ENCODE measurements at places on chromosomes 4 and X. TPM values are rescaled to one million over a fixed set of nuclear protein-coding genes. Genes with fewer than 3 reads are reported as not detected.

The MAGED4B gene
- total RNA-seq: 1.5 TPM

The NLRP2B gene
- not detected for total RNA-seq

The BGN gene
- 84.3 TPM for total RNA-seq

The ARMCX4 gene
- total RNA-seq: 5.3 TPM

The SERPINA7 gene
- not detected for total RNA-seq

The SH2D1A gene
- 0.30 TPM for total RNA-seq

The RPS6KA6 gene
- 0.41 TPM for total RNA-seq

The USP17L22 gene
- total RNA-seq: not detected

The CFAP99 gene
- not detected for total RNA-seq

The EXOC1 gene
- 20.3 TPM for total RNA-seq

The AADAT gene
- 2.2 TPM for total RNA-seq

GRCh38 chrX:8980756-8981155 is 53.2 kb downstream of the FAM9B start:
- no peak overlapping the region for H3K27ac ChIP-seq
- DNase-seq: no peak
- H3K4me3 ChIP-seq: no peak overlapping the region
- H3K27me3 ChIP-seq: no peaks in the 10 kb centered on the region

DNA sequence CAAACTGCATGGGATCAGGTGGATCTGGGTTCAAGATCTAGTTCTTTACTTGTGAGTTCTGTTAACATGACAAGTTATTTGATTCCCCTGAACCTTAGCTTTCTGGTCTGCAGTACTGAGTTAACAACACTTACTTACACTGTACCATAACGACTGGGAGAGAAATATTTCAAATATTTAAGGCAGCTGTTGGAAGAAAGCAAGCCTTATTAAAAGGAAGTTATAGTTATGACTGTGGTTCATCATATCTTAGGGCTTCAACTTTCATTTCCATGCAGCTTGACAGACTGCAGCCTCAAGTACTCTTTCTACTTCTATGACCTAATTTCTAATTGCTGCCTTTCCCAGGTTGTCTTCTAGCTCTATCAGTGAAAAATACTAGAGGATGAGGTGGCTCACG is 40.0 kb upstream of the PDGFRA start:
- H3K4me3 ChIP-seq: no peak overlapping the region
- H3K36me3 ChIP-seq: no peaks in the 10 kb centered on the region
- no peaks in the 10 kb centered on the region for H3K27me3 ChIP-seq
- peaks cover 9% of the 10 kb centered on the region for H3K4me1 ChIP-seq
- H3K27ac ChIP-seq: no peak overlapping the region
- no peak for DNase-seq

GRCh38 chrX:111336141-111336540 is 65.9 kb upstream of the CAPN6 start:
- no peak overlapping the region for H3K27ac ChIP-seq
- H3K36me3 ChIP-seq: no peaks in the 10 kb centered on the region
- no peak for DNase-seq
- no peaks in the 10 kb centered on the region for H3K27me3 ChIP-seq
- H3K4me3 ChIP-seq: no peak overlapping the region
- H3K4me1 ChIP-seq: no peaks in the 10 kb centered on the region

- H3K27me3 ChIP-seq: no peaks in the 10 kb centered on the region
- no peak for DNase-seq
- H3K4me1 ChIP-seq: no peaks in the 10 kb centered on the region
- no peaks in the 10 kb centered on the region for H3K36me3 ChIP-seq
- H3K4me3 ChIP-seq: no peak overlapping the region
- H3K27ac ChIP-seq: no peak overlapping the region
Observed at GRCh38 chrX:53471346-53471745, 37.2 kb upstream of the HSD17B10 start.

- H3K36me3 ChIP-seq: no peaks in the 10 kb centered on the region
- no peak overlapping the region for H3K4me3 ChIP-seq
- no peaks in the 10 kb centered on the region for H3K4me1 ChIP-seq
- no peaks in the 10 kb centered on the region for H3K27me3 ChIP-seq
Observed at GRCh38 chr4:85210353-85210752, 243.9 kb upstream of the WDFY3 start.

DNA sequence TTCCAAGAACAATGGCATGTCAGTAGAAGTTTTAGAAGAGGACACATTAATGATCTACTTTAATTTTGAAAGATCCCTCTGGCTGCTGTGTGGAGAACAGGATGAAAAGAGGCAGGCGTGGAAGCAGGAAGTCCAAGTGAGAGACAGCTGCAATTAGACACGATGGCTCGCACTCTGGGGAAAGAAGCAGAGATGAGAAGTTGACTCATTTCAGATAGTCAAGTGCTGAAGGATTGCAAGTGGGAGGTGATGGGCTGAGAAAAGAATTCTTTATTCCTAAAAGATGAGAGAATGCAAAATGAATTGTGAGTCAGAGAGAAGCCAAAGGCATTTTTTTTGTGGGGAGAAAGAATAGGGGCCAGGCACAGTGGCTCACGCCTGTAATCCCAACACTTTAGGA is 16.5 kb downstream of the RXFP1 start:
- no peak overlapping the region for H3K4me3 ChIP-seq
- no peaks in the 10 kb centered on the region for H3K36me3 ChIP-seq
- no peaks in the 10 kb centered on the region for H3K27me3 ChIP-seq
- H3K4me1 ChIP-seq: no peaks in the 10 kb centered on the region

DNA sequence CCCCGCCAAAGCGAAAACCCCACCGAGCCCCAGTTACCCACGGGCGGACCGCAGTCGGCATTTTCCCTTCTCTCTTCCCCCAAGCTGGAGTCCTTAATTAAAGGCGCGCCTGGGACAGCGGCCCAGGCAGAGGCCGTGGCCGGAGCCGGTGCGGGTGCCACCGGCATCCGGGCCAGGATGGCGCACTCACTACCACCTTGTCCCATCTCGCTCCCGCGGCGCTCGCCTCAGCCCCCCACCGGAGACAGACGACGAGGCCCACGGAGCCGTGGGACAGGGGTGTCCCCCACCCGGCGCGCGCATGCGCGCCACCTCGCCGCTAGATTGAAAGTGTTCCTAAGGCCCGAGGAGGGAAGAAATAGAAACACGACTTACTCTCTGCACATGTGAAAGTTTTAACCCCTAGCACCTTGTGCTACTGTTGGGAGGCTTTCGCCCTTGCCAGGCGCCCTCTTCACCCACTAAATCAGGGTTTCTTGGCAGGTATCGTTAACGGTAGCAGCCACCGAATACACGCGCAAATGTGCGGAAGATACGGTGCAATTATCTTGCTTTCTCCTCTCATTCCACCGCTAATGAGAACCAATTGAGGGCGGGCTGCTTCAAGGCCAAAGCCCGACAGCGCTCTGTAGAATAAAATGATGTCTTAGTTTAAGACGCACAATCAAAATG is 64.3 kb upstream of the CCDC160 start:
- no peaks in the 10 kb centered on the region for H3K4me1 ChIP-seq
- H3K4me3 ChIP-seq: peak overlapping the region; percentile 68
- H3K36me3 ChIP-seq: no peaks in the 10 kb centered on the region
- H3K27ac ChIP-seq: no peak overlapping the region
- DNase-seq: peak; percentile 22
- H3K27me3 ChIP-seq: peaks cover 29% of the 10 kb centered on the region

DNA sequence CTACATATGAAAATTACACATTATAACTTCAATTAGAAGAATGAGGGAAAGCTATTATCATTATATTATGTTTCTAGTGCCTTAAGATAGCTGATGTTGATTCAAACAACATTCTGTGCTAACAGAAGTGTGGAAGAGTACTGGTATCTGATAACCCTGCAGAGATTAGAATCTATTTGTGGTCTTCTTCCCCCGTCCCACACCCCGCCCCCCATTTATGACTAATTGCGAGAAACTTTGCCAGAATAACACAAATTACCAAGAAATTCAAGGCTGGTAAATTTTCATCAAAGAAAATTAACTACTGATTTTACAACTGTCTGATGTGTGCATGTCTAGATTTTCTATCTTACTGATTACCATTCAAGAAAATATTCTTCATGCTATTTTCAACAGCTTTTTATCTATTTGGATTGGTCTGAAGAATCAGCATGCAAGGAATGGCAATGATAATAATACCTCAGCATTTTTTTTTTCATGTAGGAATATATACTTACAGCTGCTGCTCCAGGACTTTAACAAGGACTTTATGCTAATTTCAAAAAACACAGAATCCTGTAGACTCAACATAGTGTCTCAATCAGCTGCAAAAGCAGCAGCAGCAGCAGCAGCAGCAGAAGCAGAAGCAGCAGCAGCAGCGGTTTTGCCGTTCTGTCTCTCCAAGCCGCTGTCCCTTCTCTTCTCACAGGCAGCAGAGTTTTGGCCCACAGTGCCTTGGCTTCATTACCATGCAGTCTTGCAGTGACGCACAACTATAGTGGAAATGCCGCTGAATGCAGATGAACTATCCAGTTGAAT is 126.7 kb downstream of the FRYL start:
- H3K4me1 ChIP-seq: peaks cover 62% of the 10 kb centered on the region
- peak overlapping the region; percentile 54 for H3K4me3 ChIP-seq
- H3K36me3 ChIP-seq: no peaks in the 10 kb centered on the region

DNA sequence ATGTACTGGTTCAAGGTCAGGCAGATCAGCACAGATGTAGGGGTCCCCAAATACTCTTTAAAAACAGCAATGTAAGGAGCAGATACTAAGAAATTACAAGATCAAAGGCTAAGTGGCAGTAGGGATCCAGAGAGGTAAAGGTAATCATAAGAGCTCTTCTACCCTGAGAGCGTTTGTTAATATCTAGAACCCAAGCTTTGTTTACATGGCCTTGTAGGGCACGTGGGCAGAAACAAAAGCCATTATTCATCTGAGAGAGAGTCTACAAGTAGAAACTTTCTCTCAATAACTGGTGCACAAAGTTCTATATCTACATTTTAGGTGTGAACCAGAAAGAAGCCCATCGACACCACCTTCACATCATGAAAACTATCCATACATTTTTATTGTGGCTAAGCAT is 225.6 kb upstream of the PCDH10 start:
- no peaks in the 10 kb centered on the region for H3K4me1 ChIP-seq
- DNase-seq: no peak
- H3K27ac ChIP-seq: no peak overlapping the region
- no peaks in the 10 kb centered on the region for H3K27me3 ChIP-seq

DNA sequence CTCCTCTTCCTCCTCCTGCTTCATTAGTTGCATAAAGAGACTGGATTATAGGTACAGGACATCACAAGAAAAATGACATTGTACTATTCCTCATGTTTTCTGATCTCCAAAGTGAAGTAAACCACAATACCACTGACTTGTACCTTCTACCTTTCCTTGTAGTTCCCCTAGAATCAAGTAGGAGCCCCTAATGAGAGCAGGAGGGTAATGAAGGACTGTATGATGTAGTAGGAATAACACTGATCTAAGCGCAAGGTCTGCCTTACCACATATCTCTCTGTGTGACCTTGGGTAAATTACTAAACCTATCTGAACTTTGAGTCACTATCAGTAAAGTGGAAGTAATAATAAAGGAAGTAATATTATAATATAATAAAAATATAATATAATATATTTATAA is 3.6 kb downstream of the VSIG4 start:
- H3K36me3 ChIP-seq: no peaks in the 10 kb centered on the region
- no peaks in the 10 kb centered on the region for H3K27me3 ChIP-seq
- H3K4me1 ChIP-seq: no peaks in the 10 kb centered on the region

- no peaks in the 10 kb centered on the region for H3K36me3 ChIP-seq
- peaks cover 24% of the 10 kb centered on the region for H3K4me1 ChIP-seq
- no peak overlapping the region for H3K27ac ChIP-seq
- H3K27me3 ChIP-seq: no peaks in the 10 kb centered on the region
- no peak for DNase-seq
- H3K4me3 ChIP-seq: no peak overlapping the region
Observed at GRCh38 chr4:7893539-7893938, 46.1 kb downstream of the AFAP1 start.

- DNase-seq: no peak
- H3K4me1 ChIP-seq: no peaks in the 10 kb centered on the region
- no peak overlapping the region for H3K4me3 ChIP-seq
- no peaks in the 10 kb centered on the region for H3K36me3 ChIP-seq
- H3K27me3 ChIP-seq: no peaks in the 10 kb centered on the region
Observed at GRCh38 chr4:34731070-34731469, 1513.2 kb downstream of the ARAP2 start.

DNA sequence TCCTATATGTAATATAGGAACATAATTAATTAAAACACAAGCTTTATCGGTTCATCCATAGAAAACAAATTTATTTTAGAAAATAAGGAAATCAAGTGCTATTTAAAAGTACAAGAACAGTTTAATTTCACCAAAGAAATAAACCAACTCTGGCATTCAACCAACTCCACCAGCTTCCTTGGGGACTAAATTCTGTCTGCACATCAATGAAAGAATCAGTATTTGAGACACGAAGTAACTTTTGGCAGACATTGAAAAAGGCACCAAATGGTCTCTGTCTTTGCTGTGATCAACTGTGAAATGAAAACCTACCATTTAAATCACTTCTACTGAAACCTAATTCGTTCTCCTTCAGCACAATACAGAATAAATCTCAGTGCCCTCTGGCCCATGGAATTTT is 719.7 kb upstream of the GRIA3 start:
- no peaks in the 10 kb centered on the region for H3K4me1 ChIP-seq
- H3K36me3 ChIP-seq: no peaks in the 10 kb centered on the region
- H3K27me3 ChIP-seq: no peaks in the 10 kb centered on the region
- H3K4me3 ChIP-seq: no peak overlapping the region
- H3K27ac ChIP-seq: no peak overlapping the region

DNA sequence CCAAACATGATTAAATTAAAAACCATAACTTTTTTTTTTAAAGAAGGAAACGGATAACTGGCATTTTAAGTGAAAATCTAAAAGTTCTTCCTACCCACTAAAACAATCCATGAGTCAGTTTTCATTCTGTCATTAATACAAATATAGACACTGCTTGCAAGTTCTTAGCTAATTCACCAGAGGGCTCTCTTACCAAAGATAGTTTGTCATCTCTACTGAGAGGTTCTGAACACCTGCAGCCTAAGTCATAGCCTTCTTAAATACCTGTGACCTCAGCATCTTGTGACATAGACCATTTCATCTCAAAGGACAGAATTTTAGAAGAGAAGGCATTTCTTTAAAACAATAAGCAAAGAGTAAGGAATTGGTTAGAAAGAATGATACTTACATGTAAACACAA is 65.3 kb upstream of the FAM120C start:
- H3K36me3 ChIP-seq: no peaks in the 10 kb centered on the region
- H3K27ac ChIP-seq: no peak overlapping the region
- H3K27me3 ChIP-seq: no peaks in the 10 kb centered on the region
- H3K4me1 ChIP-seq: no peaks in the 10 kb centered on the region
- DNase-seq: no peak

GRCh38 chr4:148261848-148262247 is 180.4 kb downstream of the NR3C2 start:
- H3K4me1 ChIP-seq: peaks cover 6% of the 10 kb centered on the region
- no peak overlapping the region for H3K4me3 ChIP-seq
- no peaks in the 10 kb centered on the region for H3K27me3 ChIP-seq
- no peak for DNase-seq

- no peak overlapping the region for H3K27ac ChIP-seq
- no peak for DNase-seq
- H3K4me1 ChIP-seq: no peaks in the 10 kb centered on the region
- no peaks in the 10 kb centered on the region for H3K36me3 ChIP-seq
Observed at GRCh38 chr4:132299841-132300240, 849.3 kb upstream of the PCDH10 start.

GRCh38 chr4:148044912-148045352 is 313.0 kb downstream of the ARHGAP10 start:
- no peak for DNase-seq
- peaks cover 12% of the 10 kb centered on the region for H3K36me3 ChIP-seq
- no peaks in the 10 kb centered on the region for H3K27me3 ChIP-seq
- H3K4me1 ChIP-seq: peaks cover 72% of the 10 kb centered on the region

GRCh38 chrX:48578661-48579128 is 4.4 kb downstream of the RBM3 start:
- peaks cover 26% of the 10 kb centered on the region for H3K4me1 ChIP-seq
- no peak overlapping the region for H3K4me3 ChIP-seq
- H3K27ac ChIP-seq: no peak overlapping the region
- H3K27me3 ChIP-seq: no peaks in the 10 kb centered on the region
